ENCODE measurements at places on chromosomes 2 and 18.

DNA sequence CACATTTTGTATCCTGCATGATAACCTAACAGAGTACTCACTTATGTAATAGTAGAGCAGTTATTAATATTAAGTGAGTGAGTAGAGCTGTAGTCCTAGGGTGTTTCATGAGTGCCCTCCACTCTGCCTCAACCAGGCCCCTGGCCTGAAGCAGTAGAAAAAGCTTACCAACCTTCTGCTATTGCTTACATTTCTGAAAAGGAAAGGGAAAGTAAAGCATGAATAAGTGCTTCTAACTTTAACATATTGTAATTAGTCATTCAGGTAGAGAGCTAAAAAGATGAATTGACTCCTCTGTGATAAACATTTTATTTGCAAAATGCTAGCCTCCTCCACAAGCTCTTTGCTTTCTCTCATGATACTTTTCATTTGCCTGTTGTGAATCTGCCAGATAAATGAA lies 94.7 kb upstream of the RPE start:
- no peak for DNase-seq

DNA sequence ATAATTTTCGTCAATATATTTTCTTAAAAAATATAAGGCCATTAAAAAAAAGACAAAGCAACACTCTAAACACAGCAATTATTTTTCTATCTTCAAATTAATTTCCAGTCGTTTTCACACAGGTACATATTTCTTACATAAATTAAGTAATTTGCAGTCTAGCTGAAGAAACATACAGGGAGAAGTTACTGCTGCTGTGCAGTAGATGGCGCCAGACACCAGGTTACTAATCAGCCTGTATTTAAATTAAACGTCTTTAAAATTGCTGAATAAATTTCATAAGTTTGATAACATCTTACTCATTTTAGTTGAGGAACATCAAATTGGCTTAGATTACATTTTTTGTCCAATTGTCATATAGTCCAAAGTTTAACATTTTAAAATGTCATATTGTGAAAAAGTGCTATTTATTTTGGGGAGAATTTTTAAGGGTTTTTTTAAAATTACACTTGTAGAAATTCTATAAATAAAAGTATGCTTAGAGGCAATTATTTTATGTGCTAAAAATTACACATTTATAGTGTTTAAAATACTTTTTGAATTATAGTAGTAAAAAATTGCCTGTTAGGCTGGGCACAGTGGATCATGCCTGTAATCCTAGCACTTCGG lies 88.4 kb downstream of the PMAIP1 start:
- DNase-seq = peak; percentile 60

DNA sequence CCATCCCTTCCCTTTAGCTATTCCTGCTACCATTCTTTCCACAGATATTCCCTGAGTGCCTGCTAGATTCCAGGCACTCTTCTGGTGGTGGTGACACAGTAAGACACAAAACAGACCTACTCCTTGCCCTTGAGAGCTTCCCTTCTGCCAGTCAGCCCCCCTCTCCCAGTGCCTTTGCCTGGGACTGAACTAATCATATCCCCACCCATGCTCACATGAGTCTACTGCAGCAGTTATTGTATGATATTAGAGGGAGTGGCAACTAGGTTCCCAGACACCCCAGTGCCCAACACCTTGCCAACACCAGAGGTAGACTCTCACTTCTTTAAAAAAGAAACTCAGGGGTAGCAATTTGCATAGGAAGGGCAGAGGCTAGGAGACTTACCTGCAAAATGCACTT lies 7.2 kb upstream of the LBH start:
- DNase-seq = no peak

GRCh38 chr2:168568476-168569267 lies 112.6 kb downstream of the CERS6 start:
- no peak for DNase-seq

GRCh38 chr2:10211844-10212422 lies 89.4 kb downstream of the RRM2 start:
- no peak for DNase-seq

GRCh38 chr18:79305911-79306310 lies 89.8 kb upstream of the NFATC1 start:
- no peak for DNase-seq

- DNase-seq = no peak
These were observed 110.6 kb downstream of the MRO start for GRCh38 chr18:50709193-50709592.

- DNase-seq = no peak
These were observed 133.7 kb downstream of the KLHL29 start for GRCh38 chr2:23518481-23519333.

- DNase-seq = no peak
These were observed 269.5 kb downstream of the EIPR1 start for GRCh38 chr2:3108105-3108504.

- no peak for DNase-seq
These were observed 74.2 kb upstream of the FSIP2 start for GRCh38 chr2:185664384-185664783.

DNA sequence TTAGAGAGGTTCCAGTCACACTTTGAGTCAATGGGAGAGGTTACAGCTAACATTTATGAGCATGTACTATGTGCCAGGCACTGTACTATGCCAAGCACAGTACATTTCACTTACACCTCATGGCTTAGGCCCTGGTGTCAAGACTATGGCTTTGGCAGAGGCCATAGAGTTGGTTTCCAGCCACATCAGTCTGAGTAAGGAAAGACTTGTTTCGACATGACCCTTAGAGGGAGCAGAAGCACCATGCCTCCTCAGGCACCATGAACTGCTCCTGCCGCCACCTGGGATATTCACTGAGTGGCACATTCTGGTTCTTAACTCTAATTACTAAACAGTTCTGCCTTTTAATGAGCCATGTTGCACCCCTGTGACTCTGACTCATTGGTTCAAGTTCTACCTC lies 12.7 kb downstream of the DGUOK start:
- DNase-seq = no peak

DNA sequence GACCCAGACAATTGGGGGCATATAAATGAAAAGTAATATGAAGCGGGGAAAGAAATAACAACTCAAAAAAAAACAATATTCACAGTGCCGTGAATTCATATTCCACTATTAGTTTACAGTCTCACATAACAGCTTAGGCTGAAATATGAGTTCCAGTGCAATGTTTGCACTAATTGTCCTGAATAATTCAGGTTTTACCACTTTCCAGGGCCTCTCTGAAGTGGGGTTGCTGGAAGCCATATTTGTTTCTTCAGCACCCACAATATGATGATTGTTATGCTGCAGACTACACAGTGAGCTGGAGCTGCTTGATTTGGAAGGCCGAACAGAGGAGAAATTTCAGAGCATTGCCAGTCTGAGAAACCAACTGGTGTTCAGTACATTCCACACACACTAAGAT lies 894.5 kb upstream of the ACVR2A start:
- no peak for DNase-seq

All from putamen (tissue), 1 donor.